Activated CD8-positive, alpha-beta memory T cell treated with anti-CD3 and anti-CD28 coated beads for 1 hour (primary cell): ENCODE measurements at places on chromosomes 1 and 21.

DNA sequence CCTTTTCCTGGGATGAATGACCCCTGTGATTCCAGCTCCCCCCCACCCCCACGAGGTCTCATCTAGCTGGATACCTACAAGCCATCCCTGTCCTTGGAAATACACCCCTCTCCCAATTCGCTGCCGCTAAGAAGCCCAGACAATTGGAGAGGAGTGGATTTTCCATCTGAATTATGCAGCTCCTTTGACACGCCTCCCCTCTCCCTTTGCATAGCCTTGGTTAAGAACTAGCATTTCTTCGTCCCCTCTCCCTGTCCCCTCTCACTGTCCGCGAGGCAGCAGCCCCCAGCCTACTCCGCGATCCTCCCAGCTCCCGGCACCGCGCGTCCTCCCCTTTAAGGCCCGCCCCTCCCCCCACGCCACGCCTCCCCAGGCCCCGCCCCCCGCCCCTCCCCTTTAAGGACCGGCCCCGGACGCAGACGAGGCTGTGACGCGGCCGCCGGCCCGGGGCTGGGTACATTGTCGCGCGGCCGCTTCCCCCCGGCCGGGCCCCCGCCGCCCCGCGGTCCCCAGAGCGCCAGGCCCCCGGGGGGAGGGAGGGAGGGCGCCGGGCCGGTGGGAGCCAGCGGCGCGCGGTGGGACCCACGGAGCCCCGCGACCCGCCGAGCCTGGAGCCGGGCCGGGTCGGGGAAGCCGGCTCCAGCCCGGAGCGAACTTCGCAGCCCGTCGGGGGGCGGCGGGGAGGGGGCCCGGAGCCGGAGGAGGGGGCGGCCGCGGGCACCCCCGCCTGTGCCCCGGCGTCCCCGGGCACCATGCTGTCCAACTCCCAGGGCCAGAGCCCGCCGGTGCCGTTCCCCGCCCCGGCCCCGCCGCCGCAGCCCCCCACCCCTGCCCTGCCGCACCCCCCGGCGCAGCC lies at the start of gene MAPKAPK2:
Gene MAPKAPK2, plus strand, starts transcription at position 428 of the 856 bp plus-strand sequence. Its CDS starts 325 bp downstream, at position 753.
- DNase-seq = peak; percentile 74

DNA sequence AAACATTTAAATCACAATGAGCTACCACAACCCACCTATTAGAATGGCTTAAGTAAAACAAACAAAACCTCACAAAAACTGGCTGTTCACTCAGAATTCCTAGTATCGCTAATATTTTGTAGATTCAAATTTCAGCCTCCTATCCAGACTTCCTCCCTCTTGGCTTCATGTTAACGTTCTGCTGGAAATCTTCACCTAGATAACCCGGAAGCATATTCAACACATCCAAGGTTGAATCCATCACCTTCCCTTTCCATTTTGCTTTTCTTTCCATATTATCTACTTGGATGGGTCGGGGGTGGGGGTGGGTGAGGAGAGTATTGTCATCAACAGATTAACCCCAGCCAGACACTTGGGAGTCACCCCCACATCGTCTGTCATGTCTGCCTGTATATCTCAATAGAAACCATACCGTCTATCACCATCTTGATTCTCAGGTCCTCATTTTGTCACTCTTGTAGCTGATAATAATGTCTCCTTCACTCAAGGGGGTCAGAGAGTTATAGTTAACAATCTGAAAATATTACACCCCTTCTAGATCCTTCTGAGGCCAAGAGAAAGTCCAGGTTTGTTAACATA lies 1.7 kb upstream of the DPH5 start:
- no peak for DNase-seq

DNA sequence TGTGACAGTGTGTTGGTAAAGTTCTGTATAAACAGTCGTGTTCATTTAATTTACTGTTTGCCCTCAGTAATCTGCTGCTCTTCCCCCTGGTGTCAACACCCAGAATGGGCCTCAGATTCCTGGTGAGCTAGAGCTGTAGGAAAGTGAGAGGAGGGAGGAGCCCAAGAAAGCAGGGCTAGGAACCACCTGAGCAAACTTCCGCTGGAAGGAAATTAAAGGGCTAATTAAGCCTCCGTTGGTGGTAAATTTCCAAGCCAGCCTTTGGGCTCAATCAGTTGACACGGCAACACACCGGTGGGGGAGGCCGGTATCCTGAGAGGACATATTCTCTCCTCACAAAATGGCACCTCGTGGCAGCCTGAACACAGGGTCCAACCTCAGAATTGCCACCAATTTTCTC lies 32.9 kb downstream of the RAB3B start:
- DNase-seq = no peak

DNA sequence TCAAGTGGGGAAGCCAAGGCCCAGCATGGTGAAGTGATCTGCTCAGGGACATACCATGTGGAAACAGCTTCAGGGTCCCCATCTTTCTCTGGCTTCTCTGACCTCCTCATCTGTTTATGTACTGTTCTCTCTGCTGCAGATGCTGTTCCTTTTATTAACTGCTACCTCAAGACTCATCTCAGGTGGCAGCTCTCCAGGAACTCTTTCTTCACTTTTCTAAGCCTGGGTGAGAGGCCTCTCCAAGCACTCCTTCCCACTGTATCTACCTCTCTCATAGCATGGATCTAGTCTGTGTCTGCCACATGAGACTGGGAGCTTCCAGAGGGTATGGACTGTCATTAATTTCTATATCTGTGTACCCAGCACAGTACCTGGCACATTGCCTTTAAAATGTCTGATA lies 73.4 kb upstream of the PPM1J start:
- DNase-seq = no peak

- DNase-seq = no peak
Observed at GRCh38 chr1:48761411-48761810, 15.3 kb downstream of the BEND5 start.

GRCh38 chr1:206770531-206771337 lies at the start of gene IL19:
Gene IL19, plus strand, starts transcription at chr1:206770773. Its CDS starts 65,890 bp downstream, at chr1:206836663.
- no peak for DNase-seq

- DNase-seq = no peak
Observed at GRCh38 chr1:53346814-53347176, 18.9 kb upstream of the LRP8 start.

GRCh38 chr1:116754198-116754977 lies at the start of gene CD2:
Gene CD2, plus strand, starts transcription at chr1:116754430. Its CDS starts 63 bp downstream, at chr1:116754493.
- DNase-seq = no peak

DNA sequence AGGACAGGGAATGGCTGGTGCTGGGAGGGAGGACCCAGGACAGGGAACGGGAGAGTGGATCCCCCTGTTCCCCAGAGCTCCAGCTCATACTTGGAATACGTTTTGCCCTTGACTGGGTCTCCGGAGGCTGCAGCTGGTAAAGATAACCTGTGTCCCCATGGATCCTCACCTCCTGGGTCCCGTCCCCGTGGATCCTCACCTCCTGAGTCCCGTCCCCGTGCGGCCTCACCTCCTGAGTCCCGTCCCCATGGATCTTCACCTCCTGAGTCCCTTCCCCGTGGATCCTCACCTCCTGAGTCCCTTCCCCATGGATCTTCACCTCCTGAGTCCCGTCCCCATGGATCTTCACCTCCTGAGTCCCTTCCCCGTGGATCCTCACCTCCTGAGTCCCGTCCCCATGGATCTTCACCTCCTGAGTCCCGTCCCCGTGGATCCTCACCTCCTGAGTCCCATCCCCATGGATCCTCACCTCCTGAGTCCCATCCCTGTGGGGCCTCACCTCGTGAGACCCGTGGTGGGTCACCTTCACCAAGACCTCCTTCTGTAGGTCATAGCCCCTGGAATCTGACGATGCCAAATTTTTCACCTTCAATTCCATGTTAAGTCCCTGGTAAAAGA lies 61.4 kb downstream of the SCCPDH start:
- DNase-seq = no peak

- DNase-seq = no peak
Observed at GRCh38 chr1:173328961-173329360, 121.8 kb upstream of the TNFSF4 start.

DNA sequence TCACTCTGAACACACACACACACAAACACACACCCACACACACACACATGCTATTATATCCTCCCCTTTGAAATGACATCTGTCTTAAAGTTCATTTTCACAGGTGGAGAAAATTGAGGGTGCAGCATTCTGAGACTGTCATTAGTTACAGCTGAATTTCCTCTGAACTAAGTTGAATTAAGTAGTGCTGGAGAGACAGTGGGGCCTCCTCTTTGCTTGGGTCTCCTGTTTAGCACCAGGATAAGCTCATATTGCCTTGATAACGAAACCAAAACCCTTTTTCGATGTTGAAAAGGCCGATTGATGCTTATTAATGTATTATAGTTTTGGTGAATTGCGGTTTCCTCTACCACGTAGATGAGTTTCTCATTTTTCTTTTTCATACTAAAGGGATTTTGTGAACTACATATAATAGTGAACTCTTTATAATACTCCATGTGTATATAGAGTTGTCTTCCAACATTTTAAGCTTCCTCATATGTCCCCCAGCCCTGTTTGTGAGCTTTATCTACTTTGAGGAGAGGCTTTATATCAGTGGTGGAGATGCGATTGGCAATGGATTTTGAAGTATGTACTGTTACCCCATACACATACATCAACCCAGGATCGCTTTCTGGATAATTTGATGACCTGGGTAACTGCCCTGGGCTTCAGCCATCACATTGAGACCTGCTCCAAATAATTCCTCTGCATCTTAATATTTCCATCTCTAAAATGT lies 17.4 kb downstream of the DYNLT5 start:
- no peak for DNase-seq

GRCh38 chr1:114282751-114283403 lies 129.2 kb upstream of the SYT6 start:
- peak; percentile 61 for DNase-seq

DNA sequence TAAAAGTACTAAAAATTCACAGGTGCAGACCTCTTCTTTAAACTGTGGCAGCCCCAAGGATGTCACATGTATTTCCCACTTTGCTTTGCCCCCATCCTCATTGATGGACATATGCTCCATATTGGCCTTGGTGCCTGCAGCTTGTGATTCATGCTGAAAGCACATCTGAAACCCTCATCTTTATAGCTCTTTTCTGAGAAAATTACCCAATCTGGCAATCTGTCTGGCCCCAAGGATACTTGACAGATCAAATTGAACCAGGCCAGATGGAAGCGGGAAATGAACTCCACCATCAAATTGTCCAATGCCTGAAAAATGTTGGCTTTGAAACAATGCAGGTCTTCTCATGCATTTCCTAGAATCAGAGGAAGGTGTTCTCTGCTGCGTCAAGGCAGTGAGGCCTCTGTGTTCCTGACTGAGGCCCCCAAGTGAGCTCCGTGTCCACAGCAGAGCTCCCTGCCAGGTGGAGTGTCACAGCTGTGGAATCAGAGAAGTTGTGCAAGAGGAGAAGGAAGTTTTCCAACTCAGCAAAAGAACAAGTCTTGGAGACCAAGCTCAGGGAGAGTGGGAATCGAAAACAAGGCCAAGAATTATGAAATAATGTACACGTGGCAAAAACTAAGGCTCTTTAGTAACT lies 323.7 kb downstream of the PLPP3 start:
- DNase-seq = no peak

GRCh38 chr1:223319905-223320580 lies 43.9 kb downstream of the SUSD4 start:
- DNase-seq = no peak
